Epithelial cell of esophagus (primary cell): ENCODE measurements at places on chromosomes 7 and 10.

DNA sequence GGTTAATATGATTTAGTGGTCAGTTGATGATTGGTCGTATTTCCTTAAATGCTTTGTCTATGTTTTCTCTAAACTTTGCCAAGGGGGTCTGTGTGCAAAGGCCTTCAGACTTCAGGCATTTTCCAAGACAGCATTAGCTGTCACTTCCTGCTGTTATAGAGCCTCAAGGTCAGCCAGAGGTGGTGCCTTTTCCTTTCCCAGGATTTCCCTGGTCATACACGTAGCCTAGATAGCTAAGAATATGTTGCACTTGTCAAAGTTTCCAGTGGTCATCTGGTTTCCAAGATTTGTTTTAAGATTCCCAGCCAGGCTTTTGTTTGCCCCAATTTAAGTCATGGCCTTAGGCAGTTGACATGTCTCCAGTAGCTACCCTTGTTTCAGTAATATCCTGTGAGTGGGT is 133.2 kb upstream of the IGFBP3 start:
- DNase-seq, result no peak

DNA sequence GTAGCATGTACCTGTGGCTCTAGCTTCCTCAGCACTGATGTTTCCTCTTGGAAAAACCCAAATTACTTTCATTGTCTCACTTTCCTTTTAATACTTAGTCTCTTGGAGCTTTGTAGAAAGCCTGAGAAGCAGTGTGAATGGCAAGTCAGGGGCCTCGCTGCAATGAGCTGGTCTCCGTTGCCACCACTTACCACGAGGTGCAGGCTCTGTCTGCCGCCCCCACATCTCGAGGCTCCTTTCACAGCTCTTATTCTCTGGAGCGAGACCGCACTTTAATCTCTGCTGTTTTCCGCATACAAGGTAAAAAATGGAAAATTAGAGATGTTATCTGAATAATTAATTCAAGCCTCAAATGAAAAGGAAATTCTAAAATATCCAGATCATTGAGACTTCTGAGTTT is 186.2 kb downstream of the HECW1 start:
- DNase-seq, result no peak

- DNase-seq, result peak; percentile 10
These were observed 20.5 kb upstream of the FZD1 start for GRCh38 chr7:91243591-91244301.

- no peak for DNase-seq
These were observed 302.9 kb downstream of the XPNPEP1 start for GRCh38 chr10:109620396-109620795.

GRCh38 chr7:98807068-98808048 is 62.5 kb downstream of the TMEM130 start:
- DNase-seq, result no peak

GRCh38 chr7:158761945-158762344 is 57.3 kb upstream of the NCAPG2 start:
- no peak for DNase-seq

- no peak for DNase-seq
These were observed 78.1 kb downstream of the CDH23 start for GRCh38 chr10:71474702-71475242.

DNA sequence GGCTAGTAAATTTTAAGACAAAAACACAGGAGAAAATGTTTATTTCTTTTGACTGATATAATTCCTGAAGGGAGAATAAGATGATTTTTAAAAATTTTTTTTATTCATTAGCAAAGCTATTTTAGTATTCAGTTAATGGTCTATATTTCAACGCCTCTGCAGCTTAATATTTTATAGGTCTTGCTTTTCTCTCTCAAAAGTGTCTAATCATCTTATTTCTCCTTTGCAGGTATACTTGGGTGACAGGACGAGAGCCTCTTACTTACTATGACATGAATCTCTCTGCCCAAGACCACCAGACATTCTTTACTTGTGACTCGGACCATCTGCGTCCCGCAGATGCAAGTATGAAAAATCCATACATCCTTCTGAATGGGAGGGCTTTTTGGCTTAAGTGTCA is 177.0 kb downstream of the ST7 start:
- no peak for DNase-seq

DNA sequence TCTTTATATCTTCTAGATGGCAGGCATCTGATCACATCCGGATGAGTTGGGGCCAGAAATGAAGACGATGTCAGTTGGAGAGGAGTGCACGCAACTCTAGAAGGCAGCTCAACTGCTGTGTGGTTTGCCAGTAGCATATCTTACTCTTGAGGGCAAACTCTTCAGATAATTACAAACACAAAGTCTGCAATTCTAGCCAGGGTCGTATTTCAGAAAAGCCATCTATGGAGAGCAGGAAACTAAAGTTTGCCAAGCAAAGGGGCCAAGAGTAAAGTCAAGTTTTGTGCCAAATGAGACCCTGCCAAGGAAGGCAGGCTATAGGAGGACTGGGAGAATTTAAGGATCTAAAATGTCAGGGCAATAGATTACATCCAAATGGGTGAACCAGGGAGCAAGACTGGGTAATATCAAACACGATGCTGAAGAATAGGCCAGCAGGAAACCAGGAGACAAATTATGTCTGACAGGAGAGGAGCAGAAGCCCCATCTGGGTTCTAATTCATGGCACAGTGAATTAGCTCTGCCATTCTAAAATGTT is 312.5 kb upstream of the SEMA3C start:
- DNase-seq, result no peak

GRCh38 chr10:36738738-36739431 is 386.5 kb upstream of the ANKRD30A start:
- peak; percentile 86 for DNase-seq

GRCh38 chr10:8066797-8067196 is 12.3 kb downstream of the GATA3 start:
- no peak for DNase-seq

DNA sequence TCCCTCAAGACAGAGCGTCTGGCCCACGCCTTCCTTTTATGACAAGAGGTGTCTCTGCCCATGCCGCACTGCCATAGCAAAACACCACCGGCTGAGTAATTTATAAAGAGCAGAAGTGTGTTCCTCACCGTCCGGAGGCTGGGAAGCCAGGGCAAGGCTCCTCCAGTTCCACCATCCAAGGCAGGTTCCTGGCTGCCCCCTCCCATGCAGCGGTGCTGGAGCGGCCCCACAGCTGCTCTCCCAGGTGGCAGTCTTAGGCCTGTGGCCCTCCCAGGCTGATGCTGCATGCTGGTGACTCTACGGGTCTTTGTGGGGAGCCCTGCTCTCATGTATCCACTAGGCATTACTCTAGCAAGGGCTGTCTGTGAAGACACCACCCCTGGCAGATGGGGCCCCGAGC is 113.1 kb downstream of the TCERG1L start:
- no peak for DNase-seq

DNA sequence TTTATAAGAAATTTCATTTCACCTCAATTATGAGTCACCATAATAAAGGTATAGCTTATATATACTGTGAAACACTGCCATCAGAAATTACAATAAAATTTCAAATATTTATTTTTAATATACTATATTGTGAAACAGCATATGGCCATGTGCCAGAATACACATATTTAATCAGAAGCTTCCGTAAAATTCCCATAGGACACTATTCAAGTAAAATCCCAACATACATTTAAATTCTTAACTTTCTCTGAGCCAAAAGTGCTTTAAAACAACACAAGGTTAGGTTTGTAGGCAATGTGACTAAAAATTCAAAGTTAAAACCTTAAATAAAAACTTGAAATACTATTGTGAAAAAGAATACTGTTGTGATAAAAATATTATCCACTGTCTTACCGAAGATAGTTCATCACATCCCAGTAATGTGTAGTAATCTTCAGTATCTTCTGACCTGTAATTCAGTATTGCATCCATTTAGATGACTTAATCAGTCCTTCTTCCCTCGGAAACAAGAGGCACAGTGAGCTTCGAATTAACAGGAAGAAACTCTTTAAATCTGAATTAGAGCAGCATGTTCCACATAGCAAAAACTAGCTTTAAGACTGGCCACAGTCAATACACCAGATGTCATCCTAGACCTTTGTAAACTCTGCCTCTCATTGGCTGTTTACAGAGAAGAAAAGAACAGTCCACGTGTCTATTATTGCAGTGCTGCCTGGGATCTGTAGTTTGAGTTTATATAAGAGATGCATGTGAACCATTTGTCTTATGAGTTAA is at the start of gene DNAJC12:
Gene DNAJC12, minus strand, starts transcription at position 648 of the 774 bp plus-strand sequence. Its CDS starts 177 bp downstream, at position 471.
- DNase-seq, result peak; percentile 29

GRCh38 chr10:70293169-70293843 is 9.5 kb upstream of the NPFFR1 start:
- no peak for DNase-seq

- DNase-seq, result no peak
These were observed 199.9 kb downstream of the CAMK1D start for GRCh38 chr10:12549297-12549696.

DNA sequence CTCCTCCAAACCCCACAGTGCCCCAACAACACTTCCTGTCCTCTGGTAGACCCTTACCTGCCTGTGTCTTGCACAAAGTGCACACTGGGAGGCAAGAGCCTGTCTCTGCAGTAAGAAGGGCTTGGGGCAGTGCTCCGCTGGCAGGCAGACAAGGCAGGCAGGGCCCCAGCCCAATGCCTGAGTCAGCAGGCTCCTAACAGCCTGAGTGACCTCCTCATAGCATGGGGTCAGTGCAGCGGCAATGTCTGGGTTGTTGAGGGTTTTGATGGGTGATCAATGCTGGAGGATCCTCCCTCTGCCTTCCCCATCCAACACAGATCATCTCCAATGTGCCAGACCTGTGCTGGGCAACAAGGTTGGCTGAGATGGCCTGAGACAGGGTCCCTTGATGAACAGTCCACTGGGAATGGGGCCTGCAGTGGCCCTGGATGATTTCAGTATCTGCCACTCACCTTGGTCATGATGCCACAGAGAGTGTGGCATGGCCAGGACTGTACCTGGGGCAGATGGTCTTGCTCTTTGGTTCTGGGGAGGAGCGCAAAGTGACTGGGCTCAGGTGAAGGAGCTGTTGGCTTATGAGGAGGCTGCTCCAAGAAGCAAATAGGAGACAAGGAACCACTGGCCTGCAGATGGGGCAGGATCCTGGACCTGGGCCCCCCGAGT is 55.6 kb upstream of the CAMK2B start:
- peak; percentile 24 for DNase-seq

- DNase-seq, result no peak
These were observed 16.4 kb downstream of the OGDHL start for GRCh38 chr10:49745756-49746155.

- peak; percentile 37 for DNase-seq
These were observed at the start of gene KCNMA1 for GRCh38 chr10:77637532-77638320. Gene KCNMA1 (minus strand): TSS chr10:77637808.

GRCh38 chr10:27531336-27531847 is 27.3 kb downstream of the RAB18 start:
- no peak for DNase-seq

DNA sequence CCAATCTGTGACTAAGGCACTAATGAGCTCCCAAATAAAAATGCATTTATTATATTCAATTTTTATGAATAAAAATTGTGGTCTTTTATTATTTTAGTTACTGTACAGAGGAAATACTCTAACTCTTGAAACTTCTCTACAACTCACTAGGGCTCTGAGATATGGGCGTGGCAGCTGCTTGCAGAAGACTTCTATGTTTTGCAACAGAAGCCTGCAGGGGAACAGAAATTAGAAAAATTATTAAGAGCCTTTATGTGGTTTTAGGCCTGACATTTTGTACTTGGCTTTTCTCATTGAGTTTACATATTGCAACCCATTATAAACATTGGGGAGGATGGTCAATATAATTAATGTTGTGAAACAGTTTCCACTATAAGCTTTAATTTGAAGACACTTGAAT is 581.4 kb downstream of the TNS3 start:
- peak; percentile 31 for DNase-seq

GRCh38 chr7:44564606-44565005 is 9.1 kb downstream of the DDX56 start:
- DNase-seq, result no peak

DNA sequence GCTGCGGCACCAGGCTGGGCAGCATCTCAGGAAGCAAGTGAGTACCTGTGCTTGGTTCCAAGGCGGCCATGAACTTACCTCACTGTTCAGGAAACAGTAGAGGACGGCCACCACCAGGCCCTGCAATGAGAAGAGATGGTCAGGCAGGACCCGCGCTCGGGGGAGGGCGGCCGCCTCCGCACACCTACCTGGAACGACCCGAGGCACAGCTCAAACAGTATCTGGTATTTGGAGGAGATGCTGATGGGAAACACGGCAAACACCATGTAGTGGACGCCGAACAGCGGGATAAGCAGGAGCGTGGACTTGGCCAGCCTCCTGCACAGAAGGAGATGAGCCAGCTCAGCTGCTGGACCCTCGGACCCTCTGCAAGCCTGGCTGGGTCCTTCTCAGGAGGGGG is 112.9 kb downstream of the VIPR2 start:
- no peak for DNase-seq

DNA sequence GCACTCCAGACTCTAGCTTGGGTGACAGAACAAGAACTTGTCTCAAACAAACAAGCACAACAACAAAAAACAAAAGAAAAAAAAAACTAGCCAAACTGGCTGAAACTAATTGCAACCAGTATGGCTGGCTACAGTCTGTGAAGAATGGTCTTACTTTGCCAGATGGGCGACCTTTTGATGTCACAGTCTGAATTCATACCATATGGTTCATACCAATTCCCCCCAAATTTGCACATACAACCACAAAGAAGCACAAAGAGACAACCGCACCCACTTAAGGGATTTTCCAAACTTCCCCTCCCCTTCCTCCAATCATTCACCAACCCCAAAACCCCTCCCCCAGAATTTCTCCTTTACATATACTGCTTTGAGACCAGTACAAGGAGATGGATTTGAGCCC is 114.2 kb downstream of the SPAG6 start:
- no peak for DNase-seq

DNA sequence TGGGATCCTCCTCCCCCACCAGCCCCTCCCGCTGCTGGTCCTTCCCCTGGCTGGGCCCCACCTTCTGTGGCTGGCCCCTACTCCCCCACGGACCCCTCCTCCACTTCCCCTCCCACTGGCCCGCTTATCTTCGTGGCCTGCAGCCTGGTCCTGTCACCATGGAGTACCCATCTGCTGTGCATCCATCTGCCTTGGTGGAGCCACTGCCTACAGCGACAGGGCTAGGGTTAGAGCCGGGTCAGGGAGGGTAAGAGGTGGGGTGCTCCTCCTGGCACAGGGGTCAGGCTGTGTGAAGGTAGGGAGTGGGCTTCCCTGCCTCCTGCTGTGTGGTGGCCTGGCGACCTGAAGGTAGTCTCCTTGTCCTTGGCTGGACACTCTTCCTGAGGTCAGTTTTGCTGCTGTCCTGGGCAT is 5.2 kb downstream of the ADCY1 start:
- no peak for DNase-seq

GRCh38 chr10:126099366-126099765 is 203.0 kb downstream of the FANK1 start:
- DNase-seq, result no peak

GRCh38 chr10:33335801-33336581 is 1.5 kb upstream of the NRP1 start:
- no peak for DNase-seq

GRCh38 chr10:69965086-69965485 is 87.6 kb upstream of the MACROH2A2 start:
- DNase-seq, result no peak

DNA sequence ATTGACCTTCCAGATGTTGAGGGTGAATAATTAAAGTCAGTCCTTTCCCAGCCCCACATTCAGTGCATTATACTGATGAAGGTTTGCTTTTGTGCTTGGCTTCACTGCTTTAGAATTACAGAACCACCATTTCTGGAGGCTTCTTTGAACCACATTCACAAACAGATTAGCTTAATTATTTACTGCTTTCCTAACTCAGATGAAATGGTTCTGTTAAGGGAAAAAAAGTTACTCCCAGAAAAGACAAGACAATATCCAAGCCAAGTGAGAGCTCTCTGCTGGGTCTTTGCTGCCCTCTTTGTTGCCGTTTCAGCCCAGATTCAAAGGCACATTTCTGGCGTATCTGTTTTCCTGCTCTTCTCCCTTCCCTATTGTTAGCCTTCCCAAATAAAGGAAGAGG is 188.9 kb downstream of the AHR start:
- no peak for DNase-seq
